Vagina (tissue), 2 donors: ENCODE measurements at places on chromosomes 7 and 10. TPM values are rescaled to one million over a fixed set of nuclear protein-coding genes. Genes with fewer than 3 reads are reported as not detected.

Gene PTPN12
- total RNA-seq = 106 TPM

DNA sequence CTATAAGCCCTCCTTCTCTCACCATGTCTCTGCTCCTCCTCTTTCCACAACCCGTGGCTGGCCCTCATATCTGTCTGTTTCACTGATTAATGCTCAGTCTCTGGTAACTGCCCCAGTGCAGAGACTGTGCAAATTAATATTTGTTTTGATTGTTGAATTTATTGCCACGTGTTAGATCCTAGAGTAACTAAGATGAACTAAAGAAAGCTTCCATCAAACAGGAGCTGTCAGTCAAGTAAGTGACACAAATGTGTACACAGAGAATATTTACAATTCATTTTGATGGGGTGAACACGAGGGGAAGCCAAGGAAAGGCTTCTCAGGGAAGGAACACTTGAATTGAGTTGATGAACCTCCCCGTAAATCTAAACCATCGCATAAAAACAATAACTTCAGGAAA, 182.5 kb downstream of the BAMBI start:
- DNase-seq = no peak

- no peak for DNase-seq
These were observed 631.9 kb upstream of the ANKRD30A start for GRCh38 chr10:36493516-36493880.

Gene KIAA1549
- total RNA-seq = 2.9 TPM

Gene OR2A5
- total RNA-seq = not detected
